Left ventricle myocardium inferior (tissue), 1 donor: ENCODE measurements at places on chromosomes 2 and 18. TPM values are rescaled to one million over a fixed set of nuclear protein-coding genes. Genes with fewer than 3 reads are reported as not detected.

DNA sequence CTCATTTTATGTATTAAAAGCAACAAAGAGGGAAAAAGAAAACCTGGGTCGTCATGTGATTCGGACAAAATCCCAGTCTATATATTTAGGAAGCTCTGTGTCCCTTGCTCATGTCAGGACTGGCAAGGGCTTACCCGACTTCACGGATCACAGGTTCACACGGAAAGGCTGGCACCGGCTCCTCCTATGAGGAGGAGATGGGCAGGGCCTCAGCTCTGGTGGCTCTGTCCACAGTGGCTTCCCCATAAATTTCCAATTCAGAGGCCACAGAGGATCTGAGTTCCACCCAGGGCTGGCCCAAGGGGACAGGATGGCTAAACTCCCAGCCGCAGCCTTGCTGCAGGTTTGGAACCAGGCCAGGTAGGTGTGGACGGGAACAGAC, 186.8 kb downstream of the BCL2 start:
- no peaks in the 10 kb centered on the region for H3K27me3 ChIP-seq
- H3K4me3 ChIP-seq: no peak overlapping the region
- DNase-seq: no peak
- H3K36me3 ChIP-seq: no peaks in the 10 kb centered on the region

- H3K4me3 ChIP-seq: no peak overlapping the region
- H3K27me3 ChIP-seq: no peaks in the 10 kb centered on the region
- H3K27ac ChIP-seq: no peak overlapping the region
- peaks cover 45% of the 10 kb centered on the region for H3K4me1 ChIP-seq
- peaks cover 6% of the 10 kb centered on the region for H3K36me3 ChIP-seq
Observed at GRCh38 chr2:111912547-111912946, 14.1 kb downstream of the MERTK start.

DNA sequence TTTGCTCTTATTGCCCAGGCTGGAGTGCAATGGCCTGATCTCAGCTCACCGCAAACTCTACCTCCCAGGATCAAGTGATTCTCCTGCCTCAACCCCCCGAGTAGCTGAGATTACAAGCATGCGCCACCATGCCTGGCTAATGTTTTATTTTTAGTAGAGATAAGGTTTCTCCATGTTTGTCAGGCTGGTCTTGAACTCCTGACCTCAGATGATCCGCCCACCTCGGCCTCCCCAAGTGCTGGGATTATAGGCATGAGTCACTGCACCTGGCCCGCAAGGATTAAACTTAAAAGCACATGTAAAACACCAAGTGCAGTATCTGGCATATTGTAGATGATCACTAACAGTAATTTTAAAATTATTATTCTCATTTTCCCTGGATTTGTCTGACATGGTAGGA, 72.9 kb downstream of the C1QL2 start:
- H3K27ac ChIP-seq: no peak overlapping the region
- H3K27me3 ChIP-seq: no peaks in the 10 kb centered on the region
- H3K4me1 ChIP-seq: no peaks in the 10 kb centered on the region
- H3K4me3 ChIP-seq: no peak overlapping the region
- no peaks in the 10 kb centered on the region for H3K36me3 ChIP-seq
- DNase-seq: no peak

DNA sequence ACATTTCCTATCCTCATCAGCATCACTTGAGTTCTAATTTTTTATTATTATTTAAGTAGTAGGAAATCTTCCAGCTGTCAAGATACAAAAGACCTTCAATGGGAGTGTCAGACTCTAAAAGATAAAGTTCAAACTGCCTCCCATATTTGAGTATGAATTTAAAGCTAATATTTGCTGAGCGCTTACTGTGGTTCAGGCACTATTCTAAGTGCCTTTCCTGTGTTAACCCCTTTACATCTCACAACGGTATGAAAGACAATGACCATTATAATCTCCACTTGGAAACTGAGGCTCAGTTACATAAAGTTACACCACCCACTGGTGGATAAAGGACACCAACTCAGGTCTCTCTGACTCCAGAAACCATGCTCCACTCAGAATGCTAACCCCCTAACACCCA, 39.9 kb downstream of the RAB6C start:
- H3K4me3 ChIP-seq: no peak overlapping the region
- no peak for DNase-seq
- peaks cover 12% of the 10 kb centered on the region for H3K27me3 ChIP-seq
- no peaks in the 10 kb centered on the region for H3K36me3 ChIP-seq
- no peak overlapping the region for H3K27ac ChIP-seq
- H3K4me1 ChIP-seq: no peaks in the 10 kb centered on the region

- H3K4me3 ChIP-seq: no peak overlapping the region
- DNase-seq: no peak
- no peaks in the 10 kb centered on the region for H3K27me3 ChIP-seq
- H3K4me1 ChIP-seq: peaks cover under 1% of the 10 kb centered on the region
- H3K27ac ChIP-seq: no peak overlapping the region
Observed at GRCh38 chr2:42658306-42658705, 89.9 kb downstream of the MTA3 start.

- peak; percentile 2 for DNase-seq
- peaks cover 55% of the 10 kb centered on the region for H3K4me1 ChIP-seq
- H3K36me3 ChIP-seq: no peaks in the 10 kb centered on the region
- H3K27me3 ChIP-seq: peaks cover 4% of the 10 kb centered on the region
Observed at GRCh38 chr2:10238396-10238795, 64.3 kb upstream of the HPCAL1 start.

DNA sequence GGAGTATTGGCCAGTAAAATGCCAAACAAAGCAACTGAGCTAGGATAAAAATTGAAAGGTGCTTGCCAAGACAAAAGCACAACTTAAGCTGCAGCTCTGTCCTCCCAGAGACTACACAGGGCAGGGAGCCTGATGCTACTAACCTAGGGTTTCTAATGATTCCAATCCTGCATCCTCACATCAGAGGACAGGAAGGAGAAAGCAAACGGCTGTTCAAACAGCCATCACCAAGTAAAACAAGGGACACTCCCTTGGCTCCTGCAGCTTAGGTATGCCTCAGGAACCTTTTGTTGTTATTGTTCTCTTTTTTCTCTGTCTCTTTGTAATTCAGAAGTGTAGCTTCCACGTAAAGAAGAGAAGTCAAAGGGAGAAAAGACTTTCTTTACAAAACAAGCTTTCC, 99.5 kb downstream of the TCF4 start:
- H3K27ac ChIP-seq: peak overlapping the region; percentile 4
- H3K4me1 ChIP-seq: peaks cover 54% of the 10 kb centered on the region
- DNase-seq: no peak

DNA sequence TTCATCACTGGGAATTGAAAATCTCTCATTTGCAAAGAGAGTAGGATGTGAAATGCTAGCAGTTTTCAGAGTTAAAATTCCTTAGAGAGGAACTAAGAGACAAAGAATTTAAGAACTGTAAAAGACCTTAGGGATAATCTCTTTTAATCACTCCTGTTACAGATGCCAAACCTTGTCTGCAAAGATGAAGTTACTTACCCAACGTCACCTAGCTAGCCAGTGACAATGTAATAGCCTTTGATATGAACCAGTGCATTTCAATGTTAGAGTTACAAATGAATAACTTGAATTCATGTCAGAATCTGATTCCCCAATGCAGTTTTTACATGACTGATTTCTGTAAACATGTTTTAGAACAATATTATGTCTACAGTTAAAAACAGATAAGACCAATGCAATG, 190.1 kb downstream of the LRP1B start:
- H3K27me3 ChIP-seq: no peaks in the 10 kb centered on the region
- no peaks in the 10 kb centered on the region for H3K36me3 ChIP-seq
- H3K4me3 ChIP-seq: no peak overlapping the region
- no peak overlapping the region for H3K27ac ChIP-seq

UGT1A5 gene
- not detected for total RNA-seq

EML6 gene
- total RNA-seq: 0.77 TPM

GALR1 gene
- 0.05 TPM for total RNA-seq

TMEM178A gene
- 3.6 TPM for total RNA-seq

LONRF2 gene
- 19.0 TPM for total RNA-seq

ARHGEF4 gene
- 5.3 TPM for total RNA-seq

SYT4 gene
- not detected for total RNA-seq

DSG2 gene
- total RNA-seq: 42.6 TPM

C1QL2 gene
- not detected for total RNA-seq

DAW1 gene
- total RNA-seq: 0.19 TPM
